Activated CD4-positive, alpha-beta T cell treated with anti-CD3 and anti-CD28 coated beads, Interleukin-10, Interleukin-2, amounts not matched to agents 100 ng/mL and 50 ng/mL, durations not matched to agents 16 hours and 8 hours (primary cell): ENCODE measurements at places on chromosomes 12 and 14.
A peak's percentile ranks its signal among the peaks of the same experiment; 100 is the strongest.

- peak; percentile 93 for DNase-seq
These were observed 5.4 kb upstream of the IRF2BPL start for GRCh38 chr14:77033622-77034589.

GRCh38 chr12:8446642-8447547, 8.9 kb upstream of the CLEC6A start:
- no peak for DNase-seq

- peak; percentile 20 for DNase-seq
These were observed 891 bp downstream of the SPRYD4 start for GRCh38 chr12:56469007-56469930.

GRCh38 chr14:103143506-103143905, 20.2 kb downstream of the TNFAIP2 start:
- DNase-seq = no peak

DNA sequence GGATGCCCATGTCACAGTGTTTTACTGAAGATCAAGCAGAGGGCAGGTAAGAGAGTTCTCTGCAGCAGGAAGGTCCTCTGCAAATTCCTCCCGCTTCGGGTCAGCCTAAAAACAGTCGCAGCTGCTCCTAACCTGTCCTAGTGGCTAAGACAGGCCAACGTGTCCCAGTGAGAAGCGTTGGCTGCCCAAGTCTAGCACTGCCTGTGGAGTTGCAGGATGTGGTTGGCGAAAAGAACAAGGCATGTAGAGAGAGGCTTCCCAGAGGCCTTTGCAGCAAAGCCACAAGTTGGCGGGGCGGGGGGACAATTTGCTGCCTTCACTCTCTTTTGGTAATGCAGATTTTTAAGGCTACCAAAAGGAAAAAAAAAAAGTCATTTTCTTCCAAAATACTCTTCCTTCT, 340.1 kb downstream of the BCL11B start:
- DNase-seq = peak; percentile 56

DNA sequence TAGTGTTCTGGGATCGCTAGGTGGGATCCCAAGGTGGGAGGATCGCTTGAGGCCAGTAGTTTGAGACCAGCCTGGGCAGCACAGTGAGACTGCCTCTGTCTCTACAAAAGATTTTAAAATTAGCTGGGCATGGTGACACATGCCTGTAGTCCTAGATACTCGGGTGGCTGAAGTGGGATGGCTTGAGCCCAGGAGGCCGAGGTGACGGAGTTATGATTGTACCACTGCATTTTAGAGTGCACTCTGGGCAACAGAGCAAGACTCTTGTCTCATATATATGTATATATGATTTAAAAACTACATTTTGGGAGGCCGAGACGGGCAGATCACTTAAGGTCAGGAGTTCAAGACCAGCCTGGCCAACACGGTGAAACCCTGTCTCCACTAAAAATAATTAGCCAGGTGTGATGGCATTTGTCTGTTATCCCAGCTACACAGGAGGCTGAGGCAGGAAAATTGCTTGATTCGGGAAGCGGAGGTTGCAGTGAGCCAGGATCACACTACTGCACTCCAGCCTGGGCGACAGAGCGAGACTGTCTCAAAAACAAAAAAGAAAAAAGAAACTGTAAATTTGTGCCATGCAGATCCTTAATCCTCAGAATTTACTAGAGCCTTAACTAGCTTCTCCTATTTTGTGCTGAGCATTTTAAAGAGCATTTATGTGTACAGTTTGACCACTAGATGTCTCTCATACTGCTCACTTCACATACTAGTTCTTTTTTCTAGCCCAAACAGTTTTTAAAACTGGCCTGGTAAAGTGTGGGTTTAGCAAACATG, 114.8 kb downstream of the MON2 start:
- peak; percentile 40 for DNase-seq

GRCh38 chr14:29126361-29126760, 359.8 kb downstream of the FOXG1 start:
- no peak for DNase-seq

DNA sequence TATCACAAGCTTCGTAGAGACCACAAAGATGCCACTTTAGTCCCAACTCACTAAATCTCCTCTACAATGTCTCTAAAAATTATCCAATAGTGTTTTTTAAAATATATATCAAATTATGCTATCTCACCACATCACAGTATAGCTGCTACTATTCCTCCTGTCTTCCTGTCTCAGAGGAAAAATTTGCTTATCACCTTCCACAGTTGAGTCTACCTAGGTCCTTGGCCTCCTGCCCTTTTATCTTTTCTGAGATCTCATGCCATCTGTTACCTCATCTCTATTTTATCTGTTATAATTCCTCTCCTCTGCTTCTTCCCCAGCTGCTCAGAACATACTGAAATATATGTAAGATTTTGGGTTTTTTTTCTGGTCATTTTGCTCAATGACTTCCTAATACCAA, 568.2 kb downstream of the DIO2 start:
- DNase-seq = no peak

DNA sequence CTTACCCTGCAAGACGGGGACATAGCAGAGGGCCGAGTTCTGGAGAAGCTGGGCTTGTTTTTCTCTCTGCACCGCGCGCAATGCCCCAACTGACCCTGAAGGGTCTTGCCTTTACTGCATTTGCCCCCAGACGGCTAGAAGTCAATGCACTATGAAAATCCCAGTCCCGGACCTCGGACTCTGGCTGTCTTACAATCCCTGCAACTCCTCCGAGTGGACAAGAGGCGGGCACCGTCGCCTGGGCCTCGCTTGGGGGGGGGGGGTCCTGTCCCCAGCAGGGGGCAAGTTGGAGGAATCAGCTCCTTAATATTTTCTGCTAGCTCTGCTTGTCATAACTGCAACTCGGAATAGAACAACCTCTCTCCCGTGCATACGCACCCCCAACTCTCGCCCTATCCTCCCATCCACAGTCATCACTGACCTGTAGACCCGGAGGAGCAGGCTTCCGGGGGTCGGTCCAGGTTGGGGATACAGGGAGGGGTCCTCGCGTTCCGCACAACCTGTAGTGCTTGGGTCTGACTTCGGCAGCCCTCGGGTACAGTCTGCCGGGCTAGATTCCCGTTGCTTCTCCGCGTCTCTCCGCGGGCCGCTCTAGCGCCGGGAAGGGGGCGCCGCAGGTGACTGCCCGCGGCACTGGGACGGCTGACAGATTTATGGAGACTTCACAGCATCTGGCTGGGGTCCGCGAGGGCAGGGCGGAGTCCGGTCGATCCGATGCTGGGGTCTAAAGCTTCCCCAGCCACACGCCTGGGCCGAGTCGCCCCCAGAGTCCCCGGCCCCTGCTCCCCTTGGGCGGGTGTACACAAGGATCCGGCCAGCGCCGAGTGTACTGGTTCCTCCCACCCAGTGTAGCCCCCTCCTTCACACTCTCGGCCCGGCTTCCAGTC, 3.3 kb upstream of the PAX9 start:
- no peak for DNase-seq

DNA sequence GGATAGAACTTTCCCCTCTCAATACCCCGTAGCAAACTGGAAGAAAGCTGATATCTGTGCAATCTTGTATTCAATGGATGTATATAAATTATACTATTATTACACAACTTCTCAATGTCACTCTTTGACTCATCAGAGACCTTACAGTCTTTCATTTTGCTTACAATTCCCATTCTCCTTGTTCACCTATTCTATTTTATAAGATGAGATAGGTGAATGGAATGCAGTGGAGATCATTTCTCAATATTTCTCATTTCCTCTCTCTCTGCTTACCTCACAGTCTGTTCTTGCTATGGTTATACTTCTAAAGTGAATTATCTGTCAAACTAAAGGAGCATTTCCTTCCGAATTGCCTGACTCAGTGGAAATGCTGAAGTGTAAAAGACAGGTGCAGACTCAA, 14.9 kb downstream of the FOXA1 start:
- no peak for DNase-seq

- DNase-seq = no peak
These were observed 155.9 kb downstream of the ESRRB start for GRCh38 chr14:76531821-76532318.

DNA sequence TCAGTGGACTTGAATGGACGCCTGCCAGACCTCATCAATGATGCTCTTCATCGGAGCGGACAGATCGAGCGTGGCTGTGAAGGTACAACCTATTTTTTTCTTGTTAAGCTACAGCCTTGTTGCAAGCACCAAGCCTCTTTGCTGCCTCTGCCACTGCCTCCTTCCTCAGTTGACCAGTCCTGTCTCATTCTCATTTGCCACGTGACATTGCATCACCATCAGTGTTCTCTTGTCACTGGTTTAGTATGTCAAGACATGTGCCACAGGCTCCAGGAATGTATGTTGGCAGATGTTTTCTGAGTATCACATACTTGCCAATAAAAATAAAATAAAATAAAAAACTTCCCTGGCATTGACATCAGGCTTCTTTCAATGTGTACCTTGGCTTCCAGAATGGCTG, 798.1 kb downstream of the NRXN3 start:
- DNase-seq = no peak

DNA sequence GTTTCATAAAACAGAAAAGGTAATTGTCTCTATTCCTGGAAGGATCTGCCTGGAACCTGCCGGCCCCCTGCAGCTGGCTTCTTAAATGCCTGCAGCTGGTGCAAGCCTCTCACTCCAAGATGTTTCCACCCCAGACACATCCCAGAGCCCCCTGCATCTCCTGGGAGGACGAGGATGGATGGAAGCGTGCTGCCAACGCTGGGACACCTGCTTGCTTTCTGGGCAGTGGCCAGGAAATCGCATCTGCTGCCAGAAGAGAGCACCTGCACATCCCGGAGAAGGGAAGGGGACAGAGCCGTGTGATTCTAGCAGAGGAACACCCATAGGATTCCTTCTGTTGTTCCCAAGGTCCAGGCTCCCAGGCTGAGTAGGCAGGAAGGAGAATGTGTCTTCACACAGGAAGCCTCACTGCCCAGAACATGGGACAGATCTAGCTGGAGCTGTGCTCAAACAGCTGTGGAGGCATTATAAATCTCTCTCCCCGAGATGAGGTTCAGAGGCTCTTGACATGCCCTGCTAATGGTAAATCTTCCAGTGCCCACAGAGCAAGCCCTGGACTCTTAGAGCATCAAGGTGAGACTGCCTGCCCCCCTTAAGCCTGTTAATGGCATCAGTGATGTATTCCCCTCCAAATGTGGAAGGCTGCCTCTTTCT, 138.8 kb upstream of the MAP1LC3B2 start:
- DNase-seq = no peak

GRCh38 chr14:61368114-61368710, 46.8 kb downstream of the PRKCH start:
- no peak for DNase-seq

DNA sequence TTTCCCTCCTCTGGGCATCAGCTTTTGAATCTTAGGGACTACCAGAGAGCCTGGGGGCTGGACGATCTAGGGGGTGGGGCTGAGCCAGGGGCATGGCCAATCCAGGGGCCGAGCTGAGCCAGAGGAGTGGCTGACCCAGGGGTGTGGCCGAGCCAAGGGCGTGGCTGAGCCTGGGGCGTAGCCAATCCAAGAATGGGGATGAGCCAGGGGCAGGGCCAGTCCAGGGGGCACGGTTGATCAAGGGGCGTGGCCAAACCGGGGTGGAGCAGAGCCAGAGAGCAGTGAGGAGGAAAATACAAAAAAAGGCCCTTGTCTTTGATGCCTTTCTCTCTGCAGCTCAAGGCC, 219.3 kb upstream of the NOS1 start:
- DNase-seq = peak; percentile 4

GRCh38 chr12:117045160-117046010, 53.8 kb downstream of the TESC start:
- no peak for DNase-seq

DNA sequence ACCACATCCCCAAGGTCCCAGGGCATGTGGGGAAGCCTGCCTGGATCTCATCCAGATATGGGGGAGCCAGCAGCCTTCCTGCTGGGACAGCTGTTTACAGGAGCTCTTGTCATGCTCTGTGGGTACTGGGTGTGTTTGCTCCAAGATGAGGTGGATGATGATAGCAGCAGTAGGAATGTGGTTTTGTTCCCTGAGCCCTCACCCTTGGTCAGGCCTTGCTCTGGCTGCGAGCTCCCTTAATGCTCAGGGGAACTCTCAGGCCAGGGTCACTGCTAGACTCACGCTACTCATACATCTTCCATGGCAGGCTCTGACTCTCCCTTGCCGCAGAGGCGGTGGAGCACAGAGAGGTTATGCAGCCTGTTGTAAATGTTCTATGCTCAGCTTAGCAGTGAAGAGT, 990.3 kb downstream of the AACS start:
- no peak for DNase-seq

GRCh38 chr14:64878837-64879634, 671 bp downstream of the SPTB start:
- no peak for DNase-seq

GRCh38 chr12:94152292-94153078, 4.1 kb downstream of the PLXNC1 start:
- DNase-seq = no peak

- peak; percentile 5 for DNase-seq
These were observed 48.5 kb upstream of the TTC7B start for GRCh38 chr14:90864741-90865140.

- DNase-seq = no peak
These were observed 57.9 kb downstream of the SLCO1A2 start for GRCh38 chr12:21276826-21277225.

DNA sequence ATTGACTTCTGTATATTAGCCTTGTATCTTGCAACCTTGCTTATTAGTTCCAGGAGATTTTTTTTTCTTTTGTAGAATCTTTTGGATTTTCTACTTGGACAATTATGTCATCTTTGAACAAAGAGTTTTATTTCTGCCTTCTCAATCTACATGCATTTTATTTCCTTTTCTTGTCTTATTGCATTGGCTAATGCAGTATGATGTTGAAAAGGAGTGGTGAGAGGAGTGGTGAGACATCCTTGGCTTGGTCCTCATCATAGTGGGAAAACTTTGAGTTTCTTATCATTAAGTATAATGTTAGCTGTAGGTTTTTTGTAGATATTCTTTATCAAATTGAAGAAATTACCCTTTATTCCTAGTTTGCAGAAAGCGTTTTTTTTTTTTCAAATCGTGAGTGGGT, 80.6 kb downstream of the RFX4 start:
- DNase-seq = no peak

GRCh38 chr12:87585882-87586557, 443.2 kb downstream of the C12orf50 start:
- DNase-seq = no peak
